CD4-positive, alpha-beta T cell (primary cell): ENCODE measurements at places on chromosomes 1 and 21.

DNA sequence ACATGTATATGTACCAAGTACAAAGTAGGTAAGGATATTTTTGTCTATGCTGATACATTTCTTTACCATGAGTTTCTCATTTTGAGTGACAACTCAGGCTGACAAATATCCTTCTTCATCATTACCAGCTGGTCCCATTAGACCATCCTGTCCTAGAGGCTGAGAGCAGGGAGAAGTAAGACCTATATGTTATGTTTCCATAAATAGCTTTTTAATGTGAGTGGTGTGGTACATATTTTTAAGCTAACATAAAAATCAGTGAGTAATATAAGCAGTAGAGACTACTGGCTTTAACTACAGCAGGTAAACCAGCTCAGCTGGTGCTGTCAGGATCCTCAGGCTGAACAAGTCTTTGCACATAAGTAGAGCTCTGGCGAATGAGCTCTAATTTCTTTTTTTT, 62.4 kb downstream of the CLEC20A start:
- DNase-seq: no peak

- DNase-seq: no peak
Measured at GRCh38 chr1:208438112-208438699, 194.0 kb upstream of the PLXNA2 start.

GRCh38 chr1:14598498-14599182, at the start of gene KAZN:
TSS of gene KAZN (plus strand) at chr1:14598685.
- DNase-seq: no peak

DNA sequence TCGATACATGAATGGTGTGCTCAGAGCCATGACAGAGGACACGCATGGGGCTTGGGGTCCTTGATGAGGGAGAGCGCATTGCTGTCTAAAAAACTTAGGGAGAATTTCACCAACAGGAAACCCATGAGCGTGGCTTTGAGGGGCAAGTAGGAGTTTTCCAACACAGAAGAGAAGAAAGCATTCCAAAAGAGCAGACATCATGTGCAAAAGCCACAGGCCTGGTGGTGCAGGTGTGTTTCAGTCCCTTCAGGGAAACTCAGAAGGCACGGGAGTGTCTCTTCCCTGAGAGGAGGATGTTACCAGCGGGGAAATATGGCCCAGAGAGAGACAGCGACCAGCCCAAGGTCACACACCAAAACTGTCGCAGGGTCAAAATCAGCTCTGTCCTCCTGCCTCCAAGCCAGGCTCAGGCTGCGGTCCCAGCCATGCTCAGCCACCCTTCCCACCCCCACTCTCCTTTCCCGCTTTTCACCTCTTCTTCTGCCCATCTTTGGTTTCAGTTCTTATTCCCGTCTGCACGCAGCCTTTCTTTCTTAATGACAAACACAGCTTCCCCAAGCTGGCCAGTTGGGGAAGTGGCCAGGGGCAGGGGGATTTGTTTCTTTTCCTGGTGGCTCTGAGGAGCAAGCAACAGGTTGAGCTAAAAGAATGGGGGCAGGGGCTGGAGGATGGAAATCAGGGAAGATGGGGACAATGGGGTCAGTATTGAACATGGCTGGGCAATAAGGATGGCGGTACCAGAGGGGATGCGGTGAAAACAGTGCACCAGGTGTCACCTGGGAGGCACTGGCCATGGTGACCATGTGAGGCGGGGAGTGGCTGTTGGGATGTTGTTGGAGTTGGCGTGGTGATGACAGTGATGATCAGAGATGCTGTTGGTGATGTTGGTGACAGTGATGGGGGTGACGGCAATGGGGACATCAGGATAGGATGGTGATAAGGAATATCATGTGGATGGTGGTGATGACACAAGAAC, 10.3 kb downstream of the LAPTM5 start:
- DNase-seq: no peak

DNA sequence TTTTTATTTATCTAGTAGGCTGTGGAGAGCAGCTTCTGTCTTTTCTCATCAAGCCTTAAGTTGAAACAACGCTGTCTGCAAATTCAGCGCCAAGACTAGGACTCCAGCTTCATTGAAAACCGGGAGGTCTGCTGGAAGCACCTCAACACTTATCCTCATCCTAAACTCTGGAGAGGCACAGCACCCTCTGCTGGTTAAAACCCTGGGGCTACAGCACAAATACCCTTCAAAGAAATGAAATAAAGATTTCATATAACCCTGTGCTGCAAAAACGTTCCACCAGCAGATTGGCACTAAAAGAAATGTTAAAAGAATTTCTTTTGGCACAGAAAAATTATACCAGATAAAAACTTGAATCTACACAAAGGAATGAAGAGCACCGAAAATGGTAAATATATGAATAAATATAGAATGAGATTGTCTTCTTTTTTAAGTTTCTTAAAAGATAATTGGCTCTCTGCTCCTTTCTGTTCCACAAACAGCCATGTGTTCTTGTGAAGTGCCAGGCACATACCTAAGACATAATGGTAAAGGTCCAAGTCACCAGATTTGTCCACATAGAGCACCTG, 227.7 kb upstream of the SAMSN1 start:
- DNase-seq: peak; percentile 48

DNA sequence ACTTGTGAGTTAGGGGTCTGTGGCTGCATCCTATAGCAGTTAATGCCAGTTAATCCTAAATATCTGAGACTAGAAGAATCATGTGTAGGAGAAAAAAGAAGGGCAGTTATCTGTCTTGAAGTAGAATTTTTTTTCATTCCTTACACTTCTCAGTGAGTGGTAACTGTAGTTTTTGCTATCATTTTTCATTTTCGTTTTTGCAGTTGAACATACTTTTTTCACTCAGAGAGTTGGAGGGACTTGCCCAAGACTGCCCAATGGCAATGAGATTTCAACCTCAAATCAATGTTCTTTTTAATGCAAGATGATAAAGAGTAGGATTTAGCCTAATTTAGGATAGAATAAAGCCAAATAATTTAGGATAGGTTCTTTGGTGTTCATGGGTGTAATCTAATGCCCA, 5.5 kb downstream of the PRDX6 start:
- no peak for DNase-seq

DNA sequence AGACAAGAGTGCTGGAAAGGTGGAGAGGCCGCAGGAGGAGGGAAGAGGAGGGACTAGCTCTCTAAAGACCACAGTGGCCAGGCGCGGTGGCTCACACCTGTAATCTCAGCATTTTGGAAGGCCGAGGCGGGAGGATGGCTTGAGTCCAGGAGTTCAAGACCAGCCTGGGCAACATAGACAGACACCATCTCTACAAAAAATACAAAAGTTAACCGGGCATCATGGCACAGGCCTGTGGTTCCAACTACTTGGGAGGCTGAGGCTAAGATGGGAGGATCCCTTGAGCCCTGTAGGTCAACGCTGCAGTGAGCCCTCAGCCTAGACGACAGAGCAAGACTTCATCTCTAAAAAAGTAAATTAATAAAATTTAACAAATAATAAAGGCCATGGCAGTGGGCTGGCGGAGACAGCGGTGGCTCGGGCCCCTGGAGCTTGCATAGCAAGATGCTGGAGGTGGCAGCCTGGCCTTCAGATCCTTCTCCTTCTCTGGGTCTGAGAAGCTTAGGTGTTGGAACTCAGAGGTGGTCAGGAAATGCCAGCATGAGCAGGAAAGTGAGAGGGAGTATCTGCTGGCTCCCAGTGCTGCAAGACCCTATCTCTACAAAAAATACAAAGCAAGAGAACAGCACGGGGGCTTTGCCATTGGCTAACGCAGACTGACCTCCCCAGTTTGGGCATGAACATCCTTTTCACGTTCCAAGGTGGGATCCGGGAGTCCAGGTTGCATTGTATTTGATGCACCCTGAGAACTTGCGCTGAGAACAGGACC, 10.7 kb downstream of the WNT3A start:
- no peak for DNase-seq

GRCh38 chr21:26055841-26056264, 114.7 kb downstream of the APP start:
- no peak for DNase-seq

DNA sequence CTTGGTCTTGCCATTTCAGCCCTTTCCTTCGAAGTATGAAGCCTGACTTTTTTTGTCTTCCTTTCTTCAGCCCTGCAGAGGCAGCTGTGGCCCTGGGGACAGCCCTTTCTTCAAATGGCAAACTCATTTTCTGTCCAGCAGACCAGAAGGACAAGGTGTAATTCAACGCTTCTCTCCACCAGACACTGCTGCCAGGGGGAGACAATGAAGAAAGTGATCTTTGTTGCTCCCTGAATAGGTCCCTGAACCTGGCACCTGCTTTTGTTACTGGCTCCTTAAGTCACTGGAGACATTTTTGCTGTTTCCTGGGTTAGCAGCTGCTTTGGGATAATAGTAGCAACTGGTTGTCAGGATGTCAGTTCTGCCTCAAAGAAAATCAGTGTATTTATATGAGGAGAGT, 50.8 kb upstream of the MACF1 start:
- no peak for DNase-seq

DNA sequence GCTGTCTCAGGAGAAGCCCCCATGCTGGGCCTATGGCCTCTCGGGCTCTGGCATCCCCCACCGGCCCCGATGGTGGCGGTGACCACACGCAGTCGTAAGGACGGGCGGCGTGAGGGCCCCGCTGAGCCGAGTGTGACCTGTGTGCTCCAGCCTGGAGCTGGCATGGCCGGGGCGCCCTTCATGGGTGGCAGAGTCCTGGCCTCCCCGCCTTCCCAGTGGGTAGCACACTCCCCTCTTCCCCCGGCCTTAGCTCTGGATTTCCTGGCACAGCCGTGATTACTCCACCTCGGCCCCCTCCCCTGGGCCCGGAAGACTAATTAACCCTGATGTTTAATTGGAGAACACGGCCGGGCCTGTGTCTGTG, 44.6 kb downstream of the SLX9 start:
- DNase-seq: no peak

- DNase-seq: no peak
Measured at GRCh38 chr1:178916448-178917174, 45.7 kb upstream of the ANGPTL1 start.

DNA sequence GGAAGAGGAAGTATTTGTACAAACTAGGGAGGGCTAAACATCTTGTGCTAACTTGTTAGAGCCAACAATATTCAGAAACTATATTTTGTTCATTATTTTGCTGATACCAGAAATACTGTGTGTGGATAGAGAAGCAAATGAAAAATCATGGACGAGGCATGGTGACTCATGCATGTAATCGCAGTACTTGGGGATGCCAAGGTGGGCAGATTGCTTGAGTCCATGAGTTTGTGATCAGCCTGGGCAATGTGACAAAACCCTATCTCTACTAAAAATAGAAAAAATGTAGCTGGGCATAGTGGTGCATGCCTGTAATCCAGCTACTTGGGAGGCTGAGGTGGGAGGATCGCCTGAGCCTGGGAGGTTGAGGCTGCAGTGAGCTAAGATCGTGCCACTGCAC, 13.4 kb downstream of the LRRC41 start:
- DNase-seq: no peak

GRCh38 chr1:109944541-109944940, 33.9 kb downstream of the CSF1 start:
- no peak for DNase-seq

DNA sequence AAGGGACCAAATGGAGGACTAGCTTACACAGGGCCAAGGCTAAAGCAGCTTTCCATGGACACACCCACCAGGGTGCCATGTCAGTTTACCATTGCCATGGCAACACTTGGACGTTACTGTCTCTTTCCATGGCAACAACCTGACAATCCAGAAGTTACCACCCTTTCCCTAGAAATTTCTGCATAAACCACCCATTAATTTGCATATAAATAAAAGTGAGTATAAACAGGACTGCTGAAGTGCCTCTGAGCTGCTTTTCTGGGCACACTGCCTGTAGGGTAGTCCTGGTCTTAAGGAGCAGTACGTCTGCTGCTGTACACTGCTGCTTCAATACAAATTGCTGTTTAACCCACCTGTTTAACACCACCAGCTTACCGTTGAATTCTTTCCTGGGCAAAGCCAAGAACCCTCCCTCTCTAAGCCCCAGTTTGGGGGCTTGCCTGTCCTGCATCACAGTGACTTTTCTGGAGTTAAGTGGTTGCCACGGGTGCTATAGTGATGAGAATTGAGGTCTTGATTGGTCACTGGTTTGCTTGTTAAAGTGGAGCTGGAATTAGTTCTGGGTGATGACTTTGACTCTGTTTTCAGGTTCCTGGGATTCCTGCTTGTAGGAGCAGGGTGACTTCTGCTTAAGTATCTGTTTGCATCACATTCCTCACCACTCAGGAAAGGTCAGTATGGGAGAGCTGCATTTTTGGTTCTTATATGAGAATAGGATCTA, 83.2 kb downstream of the CLDN17 start:
- DNase-seq: no peak

- DNase-seq: no peak
Measured at GRCh38 chr1:201270616-201271390, 12.5 kb upstream of the PKP1 start.

GRCh38 chr1:55311057-55311641, 96.0 kb upstream of the USP24 start:
- DNase-seq: no peak

DNA sequence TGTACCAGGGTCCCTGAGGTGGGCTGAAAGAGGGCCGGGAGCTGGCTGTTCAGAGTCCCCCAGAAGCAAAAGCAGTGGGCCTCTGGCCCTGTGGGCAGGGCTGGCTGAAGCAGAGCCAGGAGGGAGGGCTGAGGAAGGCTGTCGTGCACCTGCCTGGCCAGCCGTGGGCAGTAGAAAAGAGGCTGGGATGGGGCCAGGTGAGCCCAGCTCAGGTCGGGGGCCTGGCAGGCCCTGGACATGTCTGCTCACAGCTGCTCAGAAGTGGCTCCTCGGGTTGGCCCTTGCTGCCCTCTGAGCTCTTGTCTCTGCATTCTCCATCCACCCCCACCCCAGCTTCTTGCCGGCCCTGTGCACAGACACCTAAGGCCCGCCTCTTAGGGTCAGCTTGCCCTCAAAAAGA, 60.0 kb downstream of the TCP10L start:
- no peak for DNase-seq

DNA sequence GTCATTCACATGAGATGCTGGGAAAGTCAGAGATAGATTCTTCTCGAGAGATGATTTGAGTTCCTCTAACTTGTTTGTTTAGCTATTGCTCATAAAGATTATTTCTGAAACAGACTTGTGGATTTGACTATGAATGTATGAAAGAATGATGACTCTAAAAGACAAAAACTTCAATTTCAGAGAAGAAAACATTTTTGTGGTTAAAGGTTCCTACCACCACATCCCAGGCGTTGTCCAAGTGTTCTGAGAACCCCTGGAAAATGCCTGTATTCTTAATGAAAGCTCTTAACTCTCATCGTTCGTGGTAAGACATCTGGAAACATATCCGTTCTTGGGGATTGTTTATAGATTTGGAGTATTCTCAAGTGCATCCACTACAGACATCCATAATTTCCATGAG, 228.7 kb downstream of the BARHL2 start:
- no peak for DNase-seq

- DNase-seq: no peak
Measured at GRCh38 chr1:206953126-206953525, 6.9 kb upstream of the PIGR start.

DNA sequence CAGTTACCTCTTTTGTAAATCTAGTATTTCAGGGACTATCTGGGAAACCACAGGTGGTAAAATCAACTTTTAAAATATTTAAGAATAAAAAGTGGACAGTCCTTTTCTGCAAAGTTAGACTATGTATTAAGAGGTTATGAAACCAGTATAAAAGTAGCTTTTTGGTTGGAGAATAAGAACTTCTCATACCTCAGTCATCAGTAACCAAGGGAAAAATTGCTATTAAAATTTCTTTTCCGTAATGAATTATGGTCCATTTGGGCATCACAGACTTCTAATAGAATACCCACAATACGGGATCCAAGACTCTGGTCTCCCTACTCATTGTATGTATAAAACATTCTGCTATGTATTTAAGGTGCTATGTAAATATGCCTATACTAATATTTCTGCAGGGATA, 51.9 kb downstream of the ABL2 start:
- DNase-seq: no peak

- no peak for DNase-seq
Measured at GRCh38 chr1:57142169-57142568, 176.4 kb upstream of the C8B start.

- no peak for DNase-seq
Measured at GRCh38 chr1:1298861-1299685, 8.7 kb downstream of the ACAP3 start.
